ENCODE measurements at places on chromosomes 4 and X.
A peak's percentile ranks its signal among the peaks of the same experiment; 100 is the strongest.

DNA sequence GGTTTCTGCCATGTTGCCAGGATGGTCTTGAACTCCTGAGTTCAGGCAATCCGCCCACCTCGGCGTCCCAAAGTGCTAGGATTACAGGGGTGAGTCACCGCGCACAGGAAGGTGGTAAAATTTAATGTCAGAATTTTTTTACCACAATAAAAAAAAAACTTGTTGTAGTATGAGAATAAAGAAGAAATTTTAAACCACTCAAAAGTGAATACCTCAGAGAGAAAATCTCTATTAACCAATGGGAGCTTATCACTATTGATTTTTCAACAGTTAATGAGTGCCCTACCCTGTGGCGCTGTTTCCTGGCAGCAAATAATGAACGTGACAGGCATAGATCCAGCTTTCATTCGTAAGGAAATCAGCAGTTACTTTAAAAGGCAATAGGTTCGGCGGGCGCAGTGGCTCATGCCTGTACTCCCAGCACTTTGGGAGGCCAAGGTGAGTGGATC lies 32.7 kb upstream of the SLC25A4 start:
- DNase-seq: no peak

DNA sequence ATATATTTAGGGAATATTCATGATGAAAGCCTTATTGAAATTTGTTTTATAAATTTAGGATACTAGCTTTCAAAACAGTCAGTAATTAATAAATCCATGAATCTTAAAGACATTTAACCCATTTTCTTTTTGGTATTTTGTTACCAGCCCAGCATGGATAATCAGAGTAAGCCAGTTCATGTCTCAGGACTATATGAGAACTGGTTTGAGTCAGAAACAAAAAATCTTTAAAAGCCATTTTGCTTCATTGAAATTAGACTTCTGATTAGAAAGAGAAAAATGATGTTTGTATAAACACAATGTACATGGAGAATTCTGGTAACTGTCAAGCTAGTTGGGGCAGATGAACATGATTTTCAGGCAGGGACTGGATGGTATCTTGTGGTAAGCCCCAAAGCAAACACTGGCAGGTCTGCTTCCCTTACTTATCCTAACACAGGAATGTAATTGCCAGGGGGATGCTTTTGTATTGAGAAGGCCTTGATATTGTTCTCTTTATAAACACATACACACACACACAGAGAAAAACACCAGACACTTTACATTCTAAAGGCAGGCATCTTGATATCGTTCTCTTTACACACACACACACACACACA lies 9.4 kb downstream of the ARHGAP10 start:
- no peak for DNase-seq

DNA sequence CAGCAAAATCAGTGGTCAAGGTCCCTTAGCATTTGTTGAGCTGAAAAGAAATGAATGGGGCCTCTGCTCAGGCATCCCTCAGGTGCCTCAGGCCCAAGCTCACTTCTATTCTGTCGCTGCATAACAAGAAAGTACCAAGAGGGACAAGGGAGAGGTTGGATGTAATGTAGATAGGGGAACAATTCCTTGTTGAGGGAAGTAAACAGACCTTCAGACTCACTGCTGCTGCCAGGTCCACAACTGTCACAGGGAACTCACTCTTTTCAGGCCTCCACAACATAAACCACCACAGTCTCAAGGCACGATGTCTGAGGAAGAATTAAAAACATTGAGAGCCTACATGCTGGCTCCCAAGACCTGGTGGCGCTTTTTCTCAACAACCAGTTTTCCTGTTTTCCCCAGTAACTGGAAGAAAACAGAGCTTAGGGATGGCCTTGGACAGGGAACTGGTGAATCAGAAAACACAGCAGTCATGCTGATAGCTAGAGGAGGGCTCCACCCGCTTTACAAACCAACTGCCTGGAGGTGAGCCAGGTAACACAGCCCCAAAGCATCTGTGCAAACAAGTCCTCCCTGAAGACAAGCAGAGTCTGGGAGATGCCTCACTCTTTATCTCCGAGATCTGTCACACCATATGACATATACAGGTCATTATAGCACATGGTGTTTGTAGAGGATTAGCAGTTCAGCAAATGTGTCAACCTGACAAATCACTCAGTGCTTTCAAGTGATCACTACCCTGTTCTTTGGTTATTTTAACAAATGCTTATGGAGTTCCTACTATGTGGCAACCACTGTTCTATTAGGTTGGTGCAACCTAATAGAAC lies 14.3 kb upstream of the AWAT1 start:
- no peak for DNase-seq

DNA sequence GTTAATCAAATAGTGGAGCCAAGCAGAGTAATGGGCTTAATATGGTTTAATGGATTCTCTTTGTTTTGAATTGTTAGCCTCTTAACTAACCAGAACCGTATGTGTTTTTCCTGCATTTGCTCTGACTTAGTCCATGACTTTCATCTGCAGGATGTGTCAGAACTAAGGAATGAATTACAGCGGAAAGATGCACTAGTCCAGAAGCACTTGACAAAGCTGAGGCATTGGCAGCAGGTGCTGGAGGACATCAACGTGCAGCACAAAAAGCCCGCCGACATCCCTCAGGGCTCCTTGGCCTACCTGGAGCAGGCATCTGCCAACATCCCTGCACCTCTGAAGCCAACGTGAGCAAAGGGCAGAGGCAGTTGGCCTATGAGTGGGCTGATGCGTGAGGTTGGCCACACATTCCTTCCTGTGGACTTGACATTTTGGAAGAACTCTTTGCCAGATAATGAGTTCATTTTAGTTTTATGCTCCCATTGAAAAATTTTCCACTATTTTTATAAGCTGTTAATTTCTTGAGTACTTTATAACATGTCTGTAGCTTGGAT lies 9.1 kb downstream of the MED28 start:
- no peak for DNase-seq

GRCh38 chr4:25771672-25772071 lies 91.1 kb downstream of the SEL1L3 start:
- no peak for DNase-seq

GRCh38 chr4:14125375-14126129 lies 498.0 kb upstream of the BOD1L1 start:
- no peak for DNase-seq

GRCh38 chrX:13763489-13763888 lies 28.9 kb downstream of the OFD1 start:
- no peak for DNase-seq

DNA sequence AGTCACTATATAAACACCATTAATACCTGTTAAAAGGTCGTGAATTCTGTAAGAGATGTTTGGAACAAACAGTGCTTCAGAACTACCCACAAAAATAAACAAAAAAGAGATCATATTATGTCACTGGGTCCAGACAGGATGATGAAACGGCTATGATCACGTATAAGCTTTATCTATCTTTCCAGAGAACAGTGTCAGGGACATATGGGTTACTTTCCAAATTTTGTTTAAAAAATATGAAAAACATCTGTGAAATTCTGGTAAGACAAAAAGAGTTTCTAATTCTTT lies 90.0 kb downstream of the SORBS2 start:
- DNase-seq: no peak

DNA sequence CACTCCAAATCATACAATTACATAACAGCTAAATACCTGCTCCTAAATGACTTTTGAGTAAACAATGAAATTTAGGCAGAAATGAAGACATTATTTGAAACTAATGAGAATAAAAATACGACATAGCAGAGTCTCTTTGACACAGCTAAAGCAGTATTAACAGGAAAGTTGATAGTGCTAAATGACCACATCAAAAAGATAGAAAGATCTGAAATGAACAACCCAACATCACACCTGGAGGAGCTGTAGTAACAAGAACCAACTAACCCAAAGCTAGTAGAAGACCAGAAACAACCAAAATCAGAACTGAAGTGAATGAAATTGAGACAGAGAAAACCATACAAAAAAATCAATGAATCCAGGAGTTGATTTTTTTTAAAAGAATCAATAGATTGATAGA lies 257.8 kb downstream of the ARAP2 start:
- no peak for DNase-seq

- DNase-seq: no peak
Observed at GRCh38 chrX:11567528-11568220, 98.0 kb downstream of the ARHGAP6 start.

DNA sequence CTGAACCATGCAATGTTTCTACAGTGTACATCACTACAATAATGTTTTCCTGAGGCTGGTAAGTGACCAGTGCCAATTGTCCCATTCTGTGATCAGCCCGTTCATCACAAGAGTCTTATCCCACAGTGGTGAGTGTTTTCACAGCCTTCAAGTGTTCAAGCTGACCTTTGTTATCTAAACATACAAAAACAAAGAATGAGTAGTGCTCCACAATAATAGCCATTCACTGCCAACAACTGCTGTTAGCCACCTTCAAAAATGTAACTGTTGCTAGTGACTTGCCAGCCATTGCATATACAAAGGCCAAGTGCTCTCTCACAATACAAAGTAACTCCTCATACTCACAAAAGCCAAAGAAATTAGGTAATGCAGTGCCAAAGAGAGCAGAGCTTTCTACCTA lies 1084.1 kb downstream of the FAM133A start:
- no peak for DNase-seq

GRCh38 chrX:154529206-154529612 lies 13.2 kb upstream of the FAM3A start:
- DNase-seq: no peak

GRCh38 chrX:149829751-149830191 lies 48.0 kb downstream of the MAGEA9 start:
- peak; percentile 6 for DNase-seq
